ENCODE measurements at places on chromosomes 6 and 20.

GRCh38 chr6:158771399-158772152, 47.6 kb downstream of the EZR start:
- DNase-seq = no peak

DNA sequence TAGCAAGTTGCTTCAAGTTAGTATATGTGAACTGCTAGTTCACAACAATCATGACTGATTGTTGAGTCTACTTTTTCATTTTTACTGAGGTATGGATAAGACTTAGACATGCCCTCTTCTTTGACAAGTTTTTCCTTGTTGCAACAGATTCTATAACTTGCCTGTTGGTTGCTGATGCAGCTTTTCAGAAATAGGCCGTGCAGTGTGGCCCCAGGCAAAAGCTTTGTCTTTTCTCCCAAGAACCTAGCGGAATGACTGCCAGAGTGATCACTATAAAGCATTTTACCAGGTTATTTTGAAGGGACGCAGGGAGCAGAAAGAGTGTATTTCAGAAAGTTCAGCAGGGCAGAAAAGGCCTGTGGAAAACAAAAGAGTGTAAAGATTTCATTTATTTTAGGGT, 16.0 kb downstream of the HECA start:
- no peak for DNase-seq

DNA sequence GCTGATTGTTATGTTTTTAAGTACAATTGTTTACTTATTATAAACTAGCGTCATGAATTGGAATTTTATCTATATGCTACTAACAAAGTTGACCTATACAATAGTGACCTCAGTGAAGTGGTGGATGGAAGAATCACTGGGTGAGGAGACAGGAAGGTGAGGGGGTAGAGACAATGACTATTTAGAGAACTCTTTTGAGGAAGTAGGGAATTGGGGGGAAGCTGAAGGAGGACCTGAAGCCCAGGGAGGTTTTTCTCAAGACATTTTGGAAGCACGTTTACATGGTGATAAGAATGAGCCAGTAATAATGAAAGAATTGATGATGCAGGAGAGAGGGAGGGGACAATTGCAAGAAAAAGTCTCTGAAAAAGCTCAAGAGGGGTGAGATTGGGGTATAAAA, 96.4 kb downstream of the RPS12 start:
- DNase-seq = no peak

GRCh38 chr6:87070741-87071140, 24.2 kb downstream of the CGA start:
- DNase-seq = no peak

DNA sequence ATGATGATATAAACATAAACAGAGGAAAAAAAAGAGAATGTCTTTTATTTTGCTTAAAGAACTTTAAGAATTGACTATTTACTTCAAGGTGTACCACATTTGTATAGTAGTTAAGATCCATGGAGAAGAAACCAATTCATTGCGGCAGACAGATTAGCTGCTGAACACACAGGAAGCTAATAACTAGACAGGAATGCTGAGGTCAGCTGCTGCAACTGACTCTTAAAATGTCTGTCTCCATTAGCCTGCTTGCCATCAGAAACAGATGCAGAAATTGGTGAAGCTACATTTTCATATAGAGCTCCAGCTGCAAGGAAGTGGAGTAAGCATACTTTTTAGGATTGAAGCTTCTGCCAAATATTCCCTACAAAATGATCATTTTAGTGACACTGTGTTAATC, 939.5 kb downstream of the EPHA7 start:
- no peak for DNase-seq

DNA sequence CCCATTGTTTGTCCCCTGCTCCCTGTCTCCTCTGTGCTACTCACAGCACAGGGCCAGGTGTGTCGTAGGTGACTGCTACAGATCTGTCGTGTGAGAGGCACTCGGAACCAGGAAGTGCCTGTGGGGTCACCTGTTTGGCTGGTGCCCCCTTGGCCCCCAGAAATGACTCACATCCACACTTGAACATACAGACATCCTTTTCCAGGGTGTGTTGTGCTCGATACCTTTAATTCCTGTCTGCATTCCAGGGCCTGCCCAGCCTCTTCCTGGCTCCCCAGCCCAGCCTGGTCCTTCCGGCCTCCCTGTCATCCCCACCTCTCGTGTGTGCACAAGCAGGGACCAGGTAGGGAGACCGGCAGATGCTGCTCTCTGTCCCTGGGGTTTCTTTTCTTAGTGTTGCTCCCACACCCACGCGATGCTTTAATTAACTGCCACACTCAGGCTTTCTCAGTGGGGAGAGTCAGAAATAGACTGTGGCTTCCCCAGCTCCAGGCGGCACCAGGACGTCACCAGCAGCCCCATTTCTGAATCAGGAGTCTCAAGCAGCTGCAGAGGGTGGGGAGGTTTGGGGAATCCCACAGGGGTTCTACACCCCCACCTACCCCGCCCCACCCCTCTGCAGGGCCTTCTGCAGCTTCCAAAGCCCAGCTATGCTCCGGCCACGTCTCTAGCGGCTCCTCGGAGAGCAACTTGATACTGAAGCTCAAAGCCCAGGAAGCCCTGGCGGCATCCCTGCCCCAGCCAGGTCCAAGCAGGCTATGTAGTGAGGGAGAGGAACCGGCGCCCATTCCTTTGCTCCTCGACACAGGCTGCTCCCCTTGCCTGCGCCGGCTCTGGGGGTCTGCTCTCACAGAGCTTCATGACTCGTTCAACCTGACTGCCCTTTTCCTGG, 102.2 kb downstream of the SYCP2 start:
- DNase-seq = no peak

DNA sequence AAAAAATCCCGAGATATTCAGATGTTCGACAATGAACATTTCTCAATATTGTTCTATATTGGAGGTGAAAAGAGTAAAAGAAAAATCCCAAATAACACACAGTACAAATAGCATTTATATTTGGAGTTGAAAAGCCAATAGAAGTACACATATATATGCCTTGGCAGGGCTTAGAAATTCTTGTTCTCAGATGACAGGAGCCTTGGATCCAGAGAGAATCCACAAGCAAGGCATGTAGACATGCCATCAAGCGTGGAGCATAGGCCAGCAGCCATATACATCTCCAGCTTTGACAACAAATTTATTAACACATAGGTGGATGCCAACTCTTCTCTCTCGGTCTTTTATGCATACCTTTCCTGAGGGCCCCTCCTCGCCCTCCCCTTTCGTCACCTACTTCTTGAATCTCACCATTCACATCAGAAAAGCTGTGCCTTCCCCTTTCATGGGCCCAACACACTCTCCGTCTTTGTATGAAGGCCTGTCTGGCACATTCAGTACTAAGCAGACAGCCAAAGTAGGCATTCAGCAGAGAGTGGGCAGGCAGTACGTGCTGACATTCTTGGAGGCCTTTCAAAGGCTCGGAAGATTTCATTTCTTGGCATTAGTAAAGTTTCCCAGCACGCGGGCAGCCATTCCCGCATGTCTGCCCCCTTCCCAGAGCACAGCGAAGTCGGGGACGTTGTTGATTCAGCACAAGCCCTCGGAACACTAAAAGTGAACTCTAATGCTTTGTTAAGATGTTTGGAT, 18.2 kb downstream of the NEDD9 start:
- peak; percentile 18 for DNase-seq

DNA sequence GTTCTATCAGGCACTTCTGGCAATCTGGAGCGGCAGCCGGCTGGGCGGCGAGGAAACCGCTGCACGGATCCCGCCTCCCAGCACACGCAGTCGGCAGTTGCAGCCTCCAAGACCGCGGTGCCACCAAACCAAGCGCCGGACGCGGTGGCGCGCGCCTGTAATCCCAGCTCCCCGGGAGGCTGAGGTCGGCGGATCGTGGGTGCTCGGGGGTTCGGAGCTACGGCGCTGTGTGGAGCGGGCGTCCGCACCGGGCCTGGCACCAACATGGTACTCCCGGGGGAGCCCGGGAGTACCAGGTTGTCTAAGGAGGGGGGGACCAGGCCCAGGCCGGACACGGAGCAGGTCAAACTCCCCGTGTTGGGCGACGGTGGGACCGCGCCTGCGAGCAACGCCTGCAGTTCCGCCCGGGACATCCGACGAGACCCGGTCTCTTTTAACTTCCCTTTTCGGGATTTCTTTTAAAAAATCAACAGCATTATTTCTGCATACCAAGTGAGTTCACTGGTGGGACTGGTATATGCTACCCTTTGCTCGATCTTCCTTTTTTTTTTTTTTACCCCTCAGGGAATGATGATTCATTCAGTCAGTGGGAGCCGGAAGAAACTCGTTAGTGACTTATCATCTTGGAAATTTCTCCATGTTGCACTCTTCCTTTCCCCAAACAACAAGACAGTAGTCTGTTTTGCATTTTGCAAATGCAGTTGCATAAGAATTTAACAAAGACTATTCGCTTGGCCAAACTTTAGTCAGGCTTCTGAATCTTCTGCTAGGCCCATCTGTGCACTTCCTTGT, 27.6 kb downstream of the ZNF311 start:
- DNase-seq = no peak

- no peak for DNase-seq
Observed at GRCh38 chr6:3410385-3411360, 46.2 kb downstream of the SLC22A23 start.

DNA sequence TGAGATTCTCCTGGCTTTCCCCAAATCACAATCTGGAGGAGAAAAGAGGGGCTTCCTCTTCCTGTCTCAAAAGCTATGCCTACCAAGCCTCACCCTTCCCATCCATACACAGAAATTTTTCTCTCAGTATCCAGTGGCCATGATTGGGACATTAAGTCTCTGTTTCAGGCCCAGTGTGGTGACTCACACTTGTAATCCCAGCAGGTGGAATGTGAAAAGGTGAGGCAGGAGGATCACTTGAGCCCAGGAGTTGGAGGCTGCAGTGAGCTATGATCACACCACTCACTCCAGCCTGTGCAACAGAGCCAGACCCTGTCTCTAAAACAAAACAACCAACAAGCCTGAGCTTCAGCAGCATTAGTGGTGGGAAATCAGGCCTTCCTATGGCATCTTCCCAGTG, 210.0 kb downstream of the OGFRL1 start:
- DNase-seq = no peak

DNA sequence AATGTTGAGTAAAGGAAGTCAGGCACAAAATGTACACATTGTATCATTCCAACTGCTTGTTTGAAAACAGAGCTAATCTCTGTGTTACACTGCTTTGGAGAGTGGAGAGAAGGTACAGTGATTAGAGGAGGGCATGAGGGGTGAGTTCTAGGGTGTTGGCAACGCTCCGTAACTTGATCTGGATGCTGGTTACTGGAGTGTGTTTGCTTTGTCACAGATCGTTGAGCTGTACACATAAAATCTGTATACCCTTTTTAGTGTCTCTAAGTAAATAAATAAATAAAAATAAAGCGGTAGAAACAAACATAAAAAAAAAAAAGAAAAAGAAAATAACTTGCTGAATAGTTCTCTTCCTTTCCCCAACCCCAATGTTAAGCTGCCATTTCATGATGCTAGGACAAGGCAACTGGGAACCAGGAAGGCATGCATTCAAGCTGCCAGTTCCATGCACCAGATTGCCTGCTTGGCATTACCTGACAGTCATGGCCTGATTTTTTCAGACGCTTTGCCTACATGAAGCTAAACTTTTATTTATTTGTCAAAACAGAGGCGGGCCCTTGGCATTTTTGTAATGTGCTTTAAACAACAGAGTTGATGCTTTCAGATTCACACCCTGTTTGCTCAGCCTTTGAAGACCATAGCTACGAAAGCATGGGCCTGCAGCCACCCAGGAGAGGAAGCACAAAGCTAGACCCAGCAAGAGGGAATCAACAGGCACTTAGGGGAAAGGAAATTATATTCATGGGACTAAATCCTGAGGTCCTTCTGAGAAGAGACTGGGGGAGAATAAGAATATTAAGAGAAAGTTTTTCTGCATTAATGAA, 21.2 kb downstream of the TNFRSF21 start:
- DNase-seq = no peak

DNA sequence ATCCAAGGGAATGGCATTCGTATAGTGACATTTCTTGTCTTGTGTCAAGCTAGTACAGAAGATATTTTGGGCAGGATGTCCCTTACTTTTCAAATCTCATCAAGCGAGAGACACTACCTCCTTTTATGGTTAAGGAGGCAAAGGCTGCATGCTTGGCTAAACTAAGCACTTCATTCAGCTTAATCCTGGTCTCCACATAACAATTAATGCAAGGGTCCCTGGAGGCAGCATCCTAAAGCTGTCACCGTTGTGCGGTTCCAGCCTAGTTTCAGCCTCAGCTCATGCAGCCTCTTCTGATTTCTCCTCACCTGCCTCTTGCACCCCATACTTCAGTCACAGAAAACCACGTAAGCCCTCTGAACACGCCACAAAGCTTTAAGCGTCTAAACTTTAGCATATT, 67.1 kb upstream of the SLC22A23 start:
- DNase-seq = no peak

DNA sequence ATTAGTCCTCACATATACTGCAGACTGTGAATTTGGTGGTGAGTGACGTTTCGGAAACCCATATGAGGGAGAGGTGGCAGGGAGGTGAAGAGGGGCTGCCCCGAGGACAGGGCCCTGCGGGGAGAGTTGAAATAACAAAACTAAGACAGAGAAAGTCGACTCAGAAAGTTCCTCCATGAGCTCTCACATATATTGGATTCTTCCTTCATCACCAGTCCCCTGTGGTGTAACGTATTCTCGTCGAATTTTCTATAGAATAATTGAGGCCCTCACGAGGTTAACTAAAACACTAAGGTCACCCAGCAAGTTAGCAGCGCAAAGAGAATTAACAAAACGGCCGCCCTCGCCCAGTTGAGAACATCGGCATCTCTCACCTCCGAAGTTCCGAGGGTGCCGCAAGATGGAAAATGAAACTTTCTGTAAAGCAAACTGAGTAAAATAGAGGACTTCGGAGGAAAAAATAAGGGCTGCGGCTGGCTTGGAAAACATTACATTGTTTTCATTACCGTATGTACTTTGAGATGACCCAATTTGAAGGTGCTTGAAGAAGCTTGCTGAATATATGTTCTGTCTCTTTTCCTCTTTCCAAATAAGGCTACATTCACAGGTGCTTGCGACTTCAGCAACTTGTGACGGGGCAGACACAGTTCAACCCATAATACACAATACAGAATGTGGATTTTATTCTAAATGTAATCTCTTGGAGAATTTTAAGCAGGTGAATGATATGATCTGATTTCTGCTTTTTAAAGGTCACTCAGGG, 490.9 kb upstream of the JARID2 start:
- DNase-seq = no peak

GRCh38 chr6:127195833-127196232, 70.8 kb upstream of the RNF146 start:
- no peak for DNase-seq

DNA sequence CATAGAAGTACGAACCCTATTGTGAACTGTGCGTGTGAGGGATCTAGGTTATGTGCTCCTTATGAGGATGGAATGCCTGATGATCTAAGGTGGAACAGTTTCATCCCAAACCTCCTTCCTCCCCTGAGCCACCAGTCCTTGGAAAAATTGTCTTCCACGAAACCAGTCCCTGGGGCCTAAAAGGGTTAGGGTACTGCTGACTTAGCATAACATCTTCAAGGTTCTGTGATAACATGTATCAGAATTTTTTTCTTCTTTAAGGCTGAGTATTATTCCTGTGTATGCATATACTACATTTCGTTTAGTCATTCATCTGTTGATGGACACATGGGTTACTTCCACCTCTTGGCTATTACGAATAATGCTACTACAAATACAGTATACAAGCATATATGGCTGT, 80.2 kb downstream of the TSHZ2 start:
- DNase-seq = no peak

GRCh38 chr6:4812068-4812467, 35.9 kb downstream of the CDYL start:
- DNase-seq = no peak

- no peak for DNase-seq
Observed at GRCh38 chr6:107753778-107754177, 70.3 kb downstream of the SCML4 start.

GRCh38 chr20:37317316-37317715, 27.9 kb downstream of the MANBAL start:
- no peak for DNase-seq
